ENCODE measurements at places on chromosomes 6 and 20.

DNA sequence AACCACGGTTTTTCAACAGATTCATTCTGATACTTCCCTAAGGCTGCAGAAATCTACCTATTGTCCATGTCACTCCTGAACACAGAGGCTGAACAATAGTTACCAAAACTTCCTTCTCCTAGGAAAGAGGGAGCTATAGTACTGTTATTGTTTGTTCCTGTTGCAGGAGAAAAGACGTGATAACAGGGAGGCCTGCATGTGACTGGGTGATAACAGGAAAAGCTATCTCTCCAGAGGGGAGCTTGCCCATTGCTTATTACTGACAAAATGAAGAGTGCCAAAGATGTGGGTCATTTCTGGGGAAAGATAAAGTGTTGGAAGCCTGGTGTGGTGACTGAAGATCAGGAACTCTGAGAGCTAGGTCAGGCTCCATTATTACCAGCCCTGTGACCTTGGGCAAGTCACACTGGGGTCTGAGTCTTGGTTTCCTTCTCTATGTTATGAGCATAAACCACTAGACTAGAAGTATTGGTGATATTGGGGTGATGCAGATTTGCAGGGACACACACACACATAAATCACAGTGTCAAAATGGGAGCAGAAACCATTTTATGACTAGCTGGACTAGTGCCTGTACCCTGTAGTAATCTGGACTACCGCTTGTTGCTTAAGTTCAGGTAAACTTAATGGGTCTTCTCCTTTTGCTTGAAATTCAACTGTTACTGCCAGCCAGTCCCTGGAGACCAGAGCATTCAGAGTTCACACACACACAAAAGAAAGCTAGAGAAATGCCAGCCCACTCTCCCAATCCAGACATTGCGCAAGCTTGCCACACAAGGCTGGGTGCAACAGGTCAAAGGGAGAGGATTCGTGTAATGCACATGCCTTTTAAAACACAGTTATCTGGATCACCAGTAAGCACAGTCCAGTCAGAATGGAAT is 136.0 kb upstream of the CNR1 start:
- DNase-seq, result no peak

DNA sequence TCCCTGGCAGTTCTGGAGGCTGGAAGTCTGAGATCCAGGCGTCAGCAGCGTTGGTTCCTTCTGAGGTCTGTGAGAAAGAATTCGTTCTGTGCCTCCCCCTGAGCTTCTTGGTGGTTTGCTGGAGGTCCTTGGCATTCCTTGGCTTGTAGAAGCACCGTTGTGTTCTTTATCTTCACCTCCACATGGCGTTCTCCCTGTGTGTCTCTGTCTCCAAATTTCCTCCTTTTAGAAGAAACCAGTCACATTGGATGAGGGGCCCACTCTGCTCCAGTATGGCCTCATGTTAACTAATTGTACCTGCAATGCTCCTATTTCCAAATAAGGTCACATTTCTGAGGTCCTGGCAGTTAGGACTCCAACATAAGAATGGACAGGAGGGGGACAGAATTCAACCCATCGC is 73.0 kb upstream of the BACH2 start:
- DNase-seq, result no peak

GRCh38 chr20:61584851-61585250 is 332.8 kb downstream of the CDH4 start:
- DNase-seq, result no peak

GRCh38 chr6:151546941-151547659 is 53.3 kb downstream of the CCDC170 start:
- DNase-seq, result no peak

- DNase-seq, result no peak
Measured at GRCh38 chr20:39009348-39009747, 47.2 kb downstream of the DHX35 start.

GRCh38 chr6:85417336-85417735 is 32.5 kb upstream of the NT5E start:
- no peak for DNase-seq

DNA sequence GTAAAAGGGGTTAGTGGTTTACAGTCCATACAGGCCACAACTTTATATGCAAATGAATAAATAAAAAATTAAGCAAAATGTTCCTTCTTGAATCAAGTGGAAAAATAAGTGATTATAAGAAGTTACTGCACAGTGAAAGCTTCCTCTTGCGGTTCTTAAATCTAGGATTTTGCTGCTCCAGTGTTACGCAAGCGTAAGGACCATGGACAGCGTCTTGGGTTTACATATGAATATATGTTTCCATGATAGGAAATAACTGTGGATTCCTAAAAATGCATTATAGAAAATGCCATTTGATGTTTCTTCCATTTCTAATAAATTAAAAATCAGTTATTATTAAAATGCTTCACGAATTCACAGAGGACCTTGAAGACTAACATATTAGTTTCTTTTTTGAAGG is 176.6 kb upstream of the POU3F2 start:
- DNase-seq, result no peak

DNA sequence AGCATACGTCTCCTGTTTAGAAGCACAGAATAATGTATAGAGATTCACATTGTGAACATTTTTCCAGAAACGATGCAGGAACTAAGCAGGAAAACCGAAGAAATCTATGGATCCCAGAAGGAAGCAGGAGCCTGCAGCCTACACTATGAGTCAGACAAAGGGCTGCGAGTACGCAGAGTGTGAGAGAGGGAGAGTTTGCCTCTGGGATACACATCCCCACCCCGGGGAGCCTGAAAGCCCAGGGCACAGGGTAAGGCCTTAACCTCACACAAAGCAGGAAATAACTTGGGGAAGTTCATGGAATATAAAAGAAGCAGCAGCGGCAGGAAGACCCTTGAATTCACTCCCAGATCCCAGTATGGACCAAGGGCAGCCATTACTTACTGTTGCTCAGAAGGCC is 842.1 kb upstream of the MANEA start:
- DNase-seq, result no peak

GRCh38 chr6:51768087-51768486 is 319.3 kb downstream of the PKHD1 start:
- no peak for DNase-seq

DNA sequence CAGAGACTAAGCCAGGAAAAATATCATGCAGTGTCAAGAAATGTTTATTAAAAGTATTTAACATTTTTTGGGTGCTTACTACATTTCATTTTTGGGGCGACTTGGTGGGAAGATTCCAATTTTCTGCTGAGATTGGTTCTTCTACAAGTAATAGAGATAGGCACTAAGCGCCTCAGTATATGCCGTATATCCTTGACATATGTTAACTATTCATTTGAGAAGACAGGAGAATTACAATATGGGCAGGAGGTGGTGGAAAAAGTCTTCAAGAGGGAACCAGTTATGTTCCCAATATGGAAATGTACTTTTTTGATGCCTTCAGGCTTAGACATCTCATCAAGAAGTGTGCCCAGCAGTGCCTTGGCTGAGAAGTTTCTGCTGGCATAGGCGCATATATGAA is 6.5 kb downstream of the CTNNBL1 start:
- no peak for DNase-seq

DNA sequence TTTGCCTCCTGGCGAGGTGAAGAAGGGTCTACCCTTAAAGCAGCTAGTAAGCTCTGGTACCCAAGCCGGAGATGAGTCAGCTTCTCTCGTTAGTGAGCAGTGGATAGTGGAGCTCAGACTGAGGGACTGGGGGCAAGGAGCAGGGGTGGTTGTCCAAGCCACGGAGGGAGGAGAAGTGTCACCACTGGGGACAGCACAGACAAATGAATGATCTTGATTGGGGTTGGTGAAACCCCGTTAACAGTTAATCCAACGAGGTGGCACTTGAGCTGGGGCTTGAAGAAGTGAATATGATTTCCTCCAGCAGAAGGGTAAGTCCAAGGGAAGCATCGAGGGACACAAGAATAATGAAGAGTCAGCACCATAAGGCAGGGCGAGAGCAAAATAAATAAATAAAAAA is 43.0 kb downstream of the JARID2 start:
- no peak for DNase-seq

GRCh38 chr20:36466089-36466488 is 75.2 kb upstream of the MYL9 start:
- DNase-seq, result no peak

DNA sequence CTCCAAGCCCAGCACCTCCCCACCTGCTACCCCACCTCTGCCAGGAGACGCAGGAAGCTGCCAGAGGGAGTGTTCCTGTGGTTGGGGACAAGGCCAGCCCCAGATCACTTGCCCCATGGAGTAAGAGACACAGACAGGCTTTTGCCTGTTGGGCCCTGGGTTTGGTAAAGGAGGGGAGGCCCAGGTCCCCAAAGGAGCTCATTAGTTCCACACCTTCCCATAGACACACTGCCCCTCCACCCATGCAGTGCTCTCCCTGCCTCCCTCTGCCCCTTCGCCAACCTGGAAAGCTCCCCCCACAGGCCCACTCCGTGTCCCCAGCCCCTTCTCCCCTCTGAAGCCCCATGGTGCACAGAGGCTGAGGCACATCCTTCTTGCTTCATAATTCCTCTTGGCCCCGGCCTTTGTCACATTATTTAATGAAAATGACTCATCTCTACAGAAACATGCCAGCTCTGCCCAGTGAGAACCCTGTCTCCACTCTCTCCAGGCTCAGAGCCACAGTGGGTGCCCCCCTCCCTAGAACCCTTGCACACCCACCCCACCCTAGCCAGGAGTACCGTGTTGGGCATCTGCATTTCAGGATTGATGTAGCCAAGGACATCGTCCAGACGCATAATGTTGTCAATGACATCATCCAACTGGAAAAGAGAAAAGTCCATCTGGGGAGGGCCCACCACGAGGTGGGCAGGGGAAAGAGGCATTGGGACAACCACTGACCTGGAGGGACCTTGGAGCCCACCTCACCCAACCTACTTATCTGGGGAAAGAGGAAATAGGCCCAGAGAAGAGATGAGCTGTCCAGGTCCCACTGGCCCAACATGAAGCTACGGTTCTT is 46.0 kb downstream of the TFEB start:
- DNase-seq, result no peak

GRCh38 chr6:32488083-32488482 is 42.0 kb downstream of the HLA-DRB5 start:
- DNase-seq, result no peak

GRCh38 chr20:38337561-38338140 is 8.6 kb upstream of the LBP start:
- no peak for DNase-seq

- no peak for DNase-seq
Measured at GRCh38 chr6:136178749-136179148, 71.4 kb downstream of the MTFR2 start.

Measured in epithelial cell of prostate (primary cell).